ENCODE measurements at places on chromosomes 1 and 21.
A peak's percentile ranks its signal among the peaks of the same experiment; 100 is the strongest.

DNA sequence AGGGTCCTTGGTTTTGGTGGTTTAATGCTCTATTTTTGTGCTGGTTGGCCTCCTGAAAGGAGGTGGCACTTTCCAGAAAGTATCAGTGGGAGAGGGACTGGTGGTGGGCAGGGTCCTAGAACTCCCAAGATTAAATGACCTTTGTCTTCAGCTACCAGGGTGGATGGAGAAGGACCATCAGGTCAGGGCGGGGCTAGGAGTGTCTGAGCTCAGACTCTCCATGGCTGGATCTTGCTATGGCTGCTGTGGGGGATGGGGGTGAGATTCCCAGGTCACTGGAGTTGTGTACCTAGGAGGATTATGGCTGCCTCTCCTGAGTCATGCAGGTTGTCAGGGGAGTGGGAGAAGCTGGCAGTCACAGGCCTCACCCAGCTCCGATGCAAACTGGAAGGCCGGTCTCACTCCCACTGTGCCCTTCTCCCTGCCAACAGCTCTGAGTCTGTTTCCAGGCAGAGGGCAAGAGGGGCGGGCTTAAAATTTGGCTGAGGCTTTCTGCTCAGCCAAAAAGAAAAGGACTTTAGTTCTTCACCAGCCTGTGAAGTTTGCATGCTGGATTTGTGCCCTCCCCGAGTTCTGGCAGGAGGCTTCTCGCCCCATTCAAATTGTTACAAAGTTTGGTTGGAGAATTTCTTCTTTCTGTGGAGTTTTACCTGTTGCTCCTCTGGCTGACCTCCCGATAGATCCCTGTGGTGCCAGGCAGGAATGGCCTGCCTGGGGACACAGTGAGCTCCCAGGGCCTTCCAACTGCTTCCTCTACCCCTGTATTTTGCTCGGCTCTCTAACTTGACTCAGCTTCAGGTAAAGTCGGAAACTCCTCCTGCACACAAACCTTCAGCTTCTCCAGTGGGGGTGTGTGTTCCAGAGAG, 13.1 kb upstream of the KYAT3 start:
- DNase-seq, result no peak

DNA sequence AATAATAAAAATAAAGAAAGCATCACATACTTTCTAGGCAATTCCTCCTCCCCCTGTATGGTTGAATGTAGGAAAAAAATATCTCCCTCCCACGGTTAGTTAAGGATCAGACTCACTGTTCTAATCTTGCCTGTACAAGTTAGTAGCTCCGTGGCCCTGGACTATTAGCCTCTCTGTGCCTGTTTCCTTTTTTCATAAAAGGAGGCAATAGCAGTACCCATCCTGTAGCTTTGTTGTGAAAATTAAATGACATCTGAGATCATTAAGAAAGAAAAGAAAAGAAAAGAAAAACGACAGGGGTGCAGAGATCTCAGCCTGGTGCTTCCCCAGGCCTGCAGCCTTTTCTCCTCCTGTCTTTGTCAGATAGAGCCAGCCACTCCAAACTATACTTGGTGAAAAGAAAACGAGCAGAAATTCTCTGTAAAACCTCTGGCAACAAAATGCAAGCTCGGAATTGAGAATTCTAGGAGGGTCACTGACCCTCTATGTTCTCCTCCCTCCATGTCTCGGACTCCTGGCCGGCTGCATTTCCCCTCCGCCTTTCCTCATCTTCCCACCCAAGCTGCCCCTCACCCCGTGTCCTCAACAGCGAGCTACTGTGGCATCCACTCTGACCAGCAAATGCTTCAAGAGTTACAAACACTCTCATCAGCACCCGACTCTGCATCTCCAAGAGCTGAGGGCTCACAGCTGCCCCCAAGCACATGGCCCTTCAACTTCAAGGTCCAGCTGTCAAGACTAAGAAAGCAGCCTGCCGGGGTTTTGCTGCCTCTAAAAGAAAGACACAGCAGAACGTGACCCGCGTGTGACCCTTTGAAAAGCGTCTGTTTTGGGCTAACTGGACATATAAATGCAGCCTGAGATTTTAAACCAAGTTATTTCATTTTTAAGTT, 13.6 kb downstream of the RIPK4 start:
- DNase-seq, result no peak

DNA sequence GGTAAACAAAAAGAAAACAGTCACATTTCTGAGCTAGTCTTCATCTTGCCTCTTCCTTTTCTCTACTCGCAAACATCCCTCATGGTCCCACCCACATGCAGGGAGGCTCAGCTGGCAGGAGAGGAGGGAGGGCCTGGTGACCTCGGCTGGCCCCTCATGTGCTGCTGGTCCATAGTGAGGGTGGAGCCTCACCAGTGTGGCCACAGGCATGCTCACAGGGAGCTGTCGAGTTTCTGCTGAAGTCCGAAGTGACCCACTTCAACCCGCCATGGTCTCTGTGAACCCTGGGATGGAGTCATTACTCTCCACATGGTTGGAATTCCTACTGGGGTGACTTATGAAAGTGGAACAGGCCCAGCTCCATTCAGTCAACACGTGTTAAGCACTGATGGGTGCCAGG, 253.4 kb downstream of the RHOU start:
- DNase-seq, result no peak

DNA sequence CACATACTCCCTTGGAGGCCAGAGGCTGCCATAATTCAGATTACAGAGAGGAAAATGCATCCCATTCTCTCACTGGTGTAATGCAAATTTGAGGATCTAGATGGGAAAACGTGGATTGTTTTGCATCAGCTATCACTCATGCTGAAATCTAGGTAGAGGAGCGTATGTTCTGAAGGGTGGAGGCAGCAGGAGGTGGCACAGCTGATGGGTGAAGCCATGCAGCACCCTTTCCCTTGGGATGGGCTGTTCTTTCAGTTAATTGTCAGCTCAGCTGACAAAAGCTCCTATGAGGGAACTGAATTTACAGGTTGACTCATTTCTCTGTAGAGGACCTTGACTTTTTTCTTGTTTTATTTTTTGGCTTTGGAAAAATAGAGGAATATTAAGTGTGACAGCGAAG, 41.8 kb downstream of the CAMTA1 start:
- DNase-seq, result no peak

DNA sequence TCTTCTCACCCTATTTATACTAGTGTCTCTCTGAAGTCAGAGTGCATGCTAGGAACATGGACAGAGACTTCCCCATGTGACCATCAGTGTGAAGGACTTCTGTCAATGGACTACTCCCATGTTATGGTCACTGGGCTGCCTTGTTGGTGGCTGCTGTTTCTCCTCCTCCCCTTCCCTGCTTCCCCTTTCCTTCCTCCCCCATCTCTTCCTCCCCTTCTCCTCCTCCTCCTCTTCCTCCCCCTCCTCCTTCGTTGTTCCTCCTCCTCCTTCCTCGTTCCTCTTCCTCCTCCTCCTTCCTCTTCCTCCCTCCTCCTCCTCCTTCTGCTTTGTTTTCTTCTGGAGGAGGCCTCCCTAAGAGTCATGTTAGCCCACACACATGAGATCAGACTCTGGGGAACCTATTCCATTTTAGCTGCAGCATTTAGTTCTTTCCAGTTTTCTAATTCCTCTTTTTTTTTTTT, 35.8 kb downstream of the IER5 start:
- no peak for DNase-seq

DNA sequence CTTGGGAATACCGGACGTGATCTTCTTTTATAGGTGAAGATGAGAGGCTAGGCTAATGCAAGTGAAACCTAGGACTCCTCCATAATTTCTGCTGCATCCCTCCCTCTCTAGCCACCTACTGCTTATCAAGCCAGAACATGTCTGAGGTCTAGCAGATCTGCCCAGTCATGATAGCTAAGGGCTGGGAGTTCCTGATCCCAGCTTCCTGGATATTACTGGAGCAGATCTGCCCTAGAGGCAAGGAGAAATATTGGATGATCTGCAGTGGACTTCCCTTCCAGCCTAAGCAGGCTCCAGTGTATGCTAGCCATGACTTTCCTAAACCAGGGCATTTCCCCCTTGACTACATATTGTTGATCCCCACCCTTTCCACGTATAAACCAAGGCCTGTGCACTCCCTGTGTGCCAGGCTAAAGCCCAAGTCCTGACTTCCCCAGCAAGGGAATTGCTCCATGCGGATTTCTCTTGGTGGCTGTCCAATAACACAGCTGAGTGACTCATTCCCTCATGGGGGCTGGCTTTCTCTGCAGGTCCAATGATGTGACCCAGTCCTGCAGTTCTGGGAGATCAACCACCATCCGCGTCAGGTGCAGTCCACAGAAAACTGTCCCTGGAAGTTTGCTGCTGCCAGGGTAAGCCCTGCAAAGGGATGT, 15.5 kb upstream of the SARS1 start:
- no peak for DNase-seq

GRCh38 chr1:8659593-8659992, 157.8 kb downstream of the RERE start:
- DNase-seq, result no peak

DNA sequence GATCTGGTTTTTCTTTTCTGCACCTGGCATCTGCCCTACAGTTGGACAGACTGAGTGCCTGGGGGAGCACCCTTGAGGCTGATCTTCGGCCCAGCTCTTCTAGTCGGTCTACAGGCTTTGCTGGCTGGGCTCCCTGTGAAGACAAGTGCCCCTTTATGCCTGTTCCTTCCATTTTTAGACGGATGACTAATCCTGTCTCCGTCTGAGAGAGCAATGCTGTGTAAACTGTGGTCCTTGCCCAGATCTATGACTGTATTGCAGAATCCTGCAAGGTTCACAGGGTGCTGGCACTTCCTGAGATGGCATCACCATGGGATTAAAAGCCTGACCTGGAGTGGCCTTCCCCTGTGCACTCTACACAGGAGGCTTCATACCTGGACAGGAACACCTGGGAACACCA, 47.6 kb upstream of the SAMD13 start:
- no peak for DNase-seq

DNA sequence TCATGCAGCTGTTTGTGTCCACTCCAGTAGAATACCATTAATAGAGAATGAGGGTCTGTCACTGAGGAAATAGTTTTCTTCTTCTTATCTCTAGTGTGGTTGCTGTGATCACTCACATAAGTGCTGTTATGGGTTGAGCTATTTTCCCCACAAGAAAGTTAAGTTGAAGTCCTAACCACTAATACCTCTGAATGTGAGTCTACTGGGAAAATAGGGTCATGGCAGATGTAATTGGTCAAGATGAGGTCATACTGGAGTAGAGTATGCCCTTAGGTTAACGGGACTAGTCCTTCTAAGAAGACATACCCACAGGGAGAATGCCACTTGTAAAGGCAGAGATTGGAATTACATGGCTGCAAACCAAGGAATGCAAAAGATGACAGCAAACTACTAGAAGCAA, 70.5 kb upstream of the COL24A1 start:
- DNase-seq, result no peak

GRCh38 chr21:17359781-17360180, 153.1 kb upstream of the CXADR start:
- DNase-seq, result peak; percentile 5

DNA sequence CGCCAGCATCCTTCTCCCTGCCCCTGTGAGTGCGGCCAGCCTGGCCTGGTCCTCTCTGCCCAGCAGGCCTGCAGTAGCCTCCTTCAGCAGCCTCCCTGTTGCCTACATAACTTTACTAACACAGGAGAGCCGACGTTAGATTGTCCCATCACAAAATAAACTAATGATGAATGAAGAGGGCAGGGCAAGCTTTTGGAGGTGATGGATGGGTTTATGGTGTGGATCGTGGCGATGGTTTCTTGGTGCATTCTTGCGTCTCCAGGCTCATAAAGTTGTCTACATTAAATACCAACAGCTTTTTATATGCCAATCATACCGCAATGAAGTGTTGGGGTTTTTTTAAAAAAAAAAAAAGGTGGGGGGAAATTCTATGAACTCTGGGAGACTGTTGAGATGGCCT, 164.5 kb downstream of the PRDM16 start:
- DNase-seq, result no peak

DNA sequence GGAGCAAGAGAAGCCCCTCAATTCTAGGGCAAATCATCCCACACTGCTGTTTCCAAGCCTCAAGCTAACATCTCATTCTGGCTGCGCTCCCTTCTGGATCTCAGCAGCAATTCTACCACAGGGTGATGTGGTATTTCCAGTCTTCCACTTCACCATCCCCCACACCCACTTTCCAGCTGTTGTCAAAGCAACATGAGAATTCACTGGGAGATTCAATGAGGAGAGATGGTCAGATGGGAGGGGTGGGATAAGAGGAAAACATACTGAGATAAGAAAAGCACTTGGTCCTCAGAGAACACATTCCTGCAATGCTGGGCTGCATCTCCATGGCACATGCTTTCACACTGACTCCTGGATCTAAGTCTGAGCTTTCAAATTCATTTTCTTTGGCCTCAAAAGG, 47.3 kb upstream of the LRRC52 start:
- DNase-seq, result no peak

- DNase-seq, result no peak
Measured at GRCh38 chr1:8641377-8641997, 176.0 kb downstream of the RERE start.

GRCh38 chr1:194331758-194332157, 1145.3 kb upstream of the B3GALT2 start:
- DNase-seq, result no peak

- DNase-seq, result no peak
Measured at GRCh38 chr1:7408771-7409150, 362.3 kb upstream of the VAMP3 start.

DNA sequence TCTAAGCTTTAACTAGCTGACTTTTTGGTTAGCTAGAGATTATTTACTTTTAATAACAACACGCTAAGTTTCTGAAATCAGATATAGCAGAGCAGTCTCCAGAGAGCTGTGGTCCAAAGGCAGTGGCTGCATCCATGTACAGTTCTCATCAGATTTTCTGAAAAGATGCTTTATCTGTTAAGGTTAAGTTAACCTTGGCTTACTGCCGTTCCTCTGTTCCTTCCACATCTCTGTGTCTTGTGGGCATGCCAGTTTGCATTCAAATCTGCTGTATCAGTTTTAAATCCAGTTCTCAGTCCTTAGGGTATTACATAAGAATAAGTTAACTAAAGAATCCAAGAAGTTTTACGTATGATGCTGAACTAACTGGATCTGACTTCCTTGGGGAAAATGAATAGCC, 46.8 kb downstream of the SPATA46 start:
- DNase-seq, result no peak

DNA sequence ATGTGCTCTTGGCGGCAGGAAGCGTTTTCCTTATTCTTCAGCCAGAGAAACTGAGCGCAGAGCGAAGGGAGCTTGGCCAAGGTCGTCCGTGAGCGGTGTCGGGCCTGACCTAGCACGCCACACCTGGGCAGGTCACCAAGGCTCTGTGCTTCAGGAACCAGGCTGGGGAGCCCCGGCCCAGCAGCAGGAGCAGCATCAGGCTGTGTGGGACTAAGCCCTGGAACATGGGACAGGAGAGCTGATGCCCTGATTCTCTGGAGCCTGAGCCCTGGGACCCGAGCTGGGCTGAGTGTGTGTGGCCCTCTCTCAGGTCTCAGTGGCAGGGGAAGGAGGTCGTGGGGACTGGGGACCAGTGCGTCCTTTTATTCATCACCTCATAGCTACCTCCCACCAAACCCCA, 65.2 kb upstream of the ABCG1 start:
- no peak for DNase-seq

- no peak for DNase-seq
Measured at GRCh38 chr1:201469645-201470074, 672 bp upstream of the PHLDA3 start.

DNA sequence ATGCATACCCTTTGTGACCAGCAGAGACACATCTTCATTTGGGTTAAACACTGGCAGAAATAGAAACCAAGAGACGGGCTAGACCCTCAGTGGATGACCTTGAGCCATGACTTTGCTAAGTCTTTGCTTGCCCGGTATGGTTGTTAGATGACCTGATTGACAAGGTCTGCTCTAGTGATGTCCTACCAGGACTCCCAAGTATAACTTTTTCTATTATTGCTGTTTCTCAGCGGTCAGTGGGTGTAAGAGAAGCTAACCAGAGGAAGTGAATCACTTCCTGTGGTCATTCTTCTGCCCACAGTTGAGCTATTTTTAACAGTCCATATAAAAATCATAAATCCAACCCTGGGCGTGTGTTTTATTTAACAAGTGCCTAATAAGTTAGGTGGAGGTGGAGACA, 126.2 kb upstream of the ETS2 start:
- DNase-seq, result no peak
